H54 (cell line): ENCODE measurements at places on chromosomes 16 and 17.

- DNase-seq: no peak
Observed at GRCh38 chr16:800834-801511, 439 bp upstream of the GNG13 start.

DNA sequence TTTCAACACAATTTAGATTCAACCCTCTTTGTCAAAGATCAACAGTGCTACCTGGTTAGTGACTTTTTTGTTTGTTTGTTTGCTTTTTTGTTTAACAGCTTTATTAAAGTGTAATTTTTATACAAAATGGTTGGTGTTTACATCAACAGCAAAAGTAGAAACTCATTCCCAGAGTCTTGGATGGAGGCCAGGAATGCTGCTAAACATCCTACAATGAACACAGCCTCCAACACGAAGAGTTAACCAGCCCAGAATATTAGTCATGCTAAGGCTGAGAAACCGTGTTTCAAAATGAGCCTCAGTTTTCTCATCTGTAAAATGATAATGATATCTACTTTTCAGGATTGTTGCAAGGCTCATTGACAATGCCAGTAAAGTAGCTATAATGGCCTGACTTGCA lies 211.0 kb upstream of the MAF start:
- no peak for DNase-seq

DNA sequence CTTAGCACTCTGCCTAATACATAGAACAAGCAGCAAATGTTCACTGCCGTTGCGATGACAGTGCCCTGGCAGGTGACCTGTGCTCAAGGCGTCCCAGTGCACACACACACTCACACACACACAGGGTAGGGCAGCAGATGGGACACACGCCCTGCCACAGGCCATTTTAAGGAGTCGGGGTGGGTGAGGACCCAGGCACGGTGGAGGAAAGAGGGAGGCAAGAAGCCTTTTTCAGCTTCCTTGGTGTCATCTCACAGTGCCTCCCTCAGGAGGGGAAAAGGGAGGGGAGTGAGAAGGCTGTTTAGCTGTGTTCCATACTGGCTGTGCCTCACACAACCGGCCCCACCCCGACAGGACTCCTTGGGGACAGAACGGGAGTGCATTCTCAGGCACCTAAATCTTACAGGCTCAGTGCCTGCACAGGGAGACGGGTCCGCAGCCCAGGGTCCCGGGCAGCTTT lies 1.5 kb downstream of the PITPNM3 start:
- no peak for DNase-seq

GRCh38 chr17:65674246-65675045 lies 113.0 kb upstream of the AXIN2 start:
- no peak for DNase-seq

- peak; percentile 78 for DNase-seq
Observed at GRCh38 chr17:28750178-28751047, 6.6 kb downstream of the TRAF4 start.

DNA sequence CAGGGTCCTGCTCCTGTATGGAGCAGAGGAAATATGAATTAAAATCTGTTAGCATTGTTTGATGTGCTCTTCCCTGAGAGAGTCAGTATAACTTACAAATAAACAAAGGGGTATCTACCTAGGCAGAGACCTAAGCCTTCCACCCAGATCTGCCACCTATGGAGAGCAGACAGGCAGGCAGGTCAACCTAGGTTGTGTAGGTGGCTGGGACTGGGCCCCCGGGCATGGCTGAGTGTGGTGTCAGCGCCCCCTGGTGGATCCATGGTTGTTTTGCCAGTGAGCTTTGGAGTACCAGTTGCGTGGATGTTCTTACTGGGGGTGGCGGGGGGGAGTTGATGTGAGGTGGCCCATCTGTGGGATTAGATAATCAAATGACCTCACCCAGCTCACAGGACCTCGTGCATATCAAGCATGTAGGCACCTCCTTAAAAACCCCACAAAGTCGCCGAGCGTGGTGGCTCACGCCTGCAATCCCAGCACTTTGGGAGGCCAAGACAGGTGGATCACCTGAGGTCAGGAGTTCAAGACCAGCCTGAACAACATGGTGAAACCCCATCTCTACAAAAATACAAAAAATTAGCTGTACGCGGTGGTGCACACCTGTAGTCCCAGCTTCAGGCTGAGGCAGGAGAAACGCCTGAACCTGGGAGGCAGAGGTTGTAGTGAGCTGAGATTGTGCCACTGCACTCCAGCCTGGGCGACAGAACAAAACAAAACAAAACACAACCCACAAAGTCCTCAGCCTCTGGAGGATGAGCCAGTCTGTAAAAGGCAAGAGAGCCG lies 17.6 kb downstream of the DUS2 start:
- DNase-seq: peak; percentile 45

- DNase-seq: no peak
Observed at GRCh38 chr17:34318474-34318873, 761 bp upstream of the CCL8 start.

DNA sequence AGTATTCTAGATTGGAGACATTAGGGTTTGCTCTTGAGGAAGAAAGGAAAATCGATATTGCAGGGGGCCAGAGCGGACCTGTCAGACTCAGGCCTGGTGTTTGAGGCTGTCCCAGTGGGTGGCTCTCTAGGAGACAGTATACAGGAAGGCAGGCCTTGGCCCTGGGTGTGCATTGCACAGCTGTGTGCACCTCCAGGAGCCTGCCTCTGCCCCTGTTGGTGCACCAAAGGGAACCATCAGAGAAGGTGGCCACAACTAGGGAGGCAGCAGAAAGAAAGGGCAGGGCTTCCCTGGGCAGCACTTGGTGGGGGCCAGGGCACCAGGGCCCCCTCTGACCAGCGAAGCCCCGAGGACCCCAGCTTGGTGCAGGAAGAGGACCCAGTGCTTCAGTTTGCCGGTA lies 188.0 kb downstream of the NTN1 start:
- no peak for DNase-seq

DNA sequence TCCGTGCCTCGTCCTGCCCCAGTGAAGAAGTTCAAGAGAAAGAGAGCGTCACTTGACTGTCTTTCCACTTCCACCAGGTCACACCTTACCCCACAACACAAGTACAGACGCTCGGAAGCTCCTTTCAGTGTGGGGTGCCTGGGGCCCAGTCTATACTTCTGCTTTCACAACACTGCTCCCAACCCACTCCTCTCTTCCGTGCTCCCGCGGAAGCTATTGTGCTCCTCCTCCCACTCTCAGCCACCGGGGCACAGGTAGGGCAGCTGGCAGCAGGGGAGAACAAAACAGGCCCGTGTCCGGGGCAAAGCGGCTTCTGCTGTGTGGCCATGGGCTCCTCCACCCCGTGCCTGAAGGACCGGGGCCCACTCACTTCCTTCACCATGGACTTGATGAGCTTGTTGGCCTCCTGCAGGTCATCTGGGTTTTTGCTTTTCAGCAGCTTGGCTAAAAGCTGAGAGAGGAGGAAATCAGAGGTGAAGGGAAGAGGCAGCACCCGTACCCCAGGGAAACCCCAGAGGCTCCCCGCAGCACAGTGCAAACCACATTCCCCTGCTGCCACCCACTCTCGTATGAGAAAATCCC lies 18.9 kb downstream of the GGA3 start:
- no peak for DNase-seq

DNA sequence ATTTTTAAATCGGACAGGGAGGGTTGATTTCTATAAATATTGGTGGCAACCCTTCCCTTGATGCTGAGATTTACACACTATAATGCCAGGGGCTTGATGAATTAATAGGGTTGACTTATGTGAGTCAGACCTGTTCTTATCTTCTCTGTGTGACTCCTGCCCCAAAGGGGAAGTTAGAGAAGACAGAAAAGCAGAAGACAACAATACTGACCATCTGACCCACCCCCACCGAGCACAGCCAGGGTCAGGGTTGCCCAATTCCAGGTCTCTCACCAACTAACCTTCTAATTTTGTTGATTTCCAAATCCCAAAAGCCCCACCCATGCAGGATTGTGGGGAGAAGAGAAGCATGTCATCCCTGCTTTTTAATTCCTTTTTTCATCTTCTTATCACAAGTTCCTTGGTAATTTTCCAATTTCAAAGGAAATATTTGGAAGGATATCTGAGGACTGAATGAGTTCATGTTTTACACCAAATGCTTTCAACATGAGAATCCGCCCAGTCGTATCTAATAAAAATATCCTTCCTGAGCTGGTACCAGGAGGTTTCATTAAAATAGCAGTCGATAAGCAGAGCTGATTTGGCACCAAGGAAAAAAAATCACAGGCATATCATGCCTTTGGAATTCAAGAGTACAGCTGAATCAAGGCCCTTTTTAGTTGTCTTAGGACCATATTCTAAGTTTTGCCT lies 603.4 kb upstream of the CDH11 start:
- DNase-seq: no peak
